ENCODE measurements at places on chromosomes 11 and 22.

DNA sequence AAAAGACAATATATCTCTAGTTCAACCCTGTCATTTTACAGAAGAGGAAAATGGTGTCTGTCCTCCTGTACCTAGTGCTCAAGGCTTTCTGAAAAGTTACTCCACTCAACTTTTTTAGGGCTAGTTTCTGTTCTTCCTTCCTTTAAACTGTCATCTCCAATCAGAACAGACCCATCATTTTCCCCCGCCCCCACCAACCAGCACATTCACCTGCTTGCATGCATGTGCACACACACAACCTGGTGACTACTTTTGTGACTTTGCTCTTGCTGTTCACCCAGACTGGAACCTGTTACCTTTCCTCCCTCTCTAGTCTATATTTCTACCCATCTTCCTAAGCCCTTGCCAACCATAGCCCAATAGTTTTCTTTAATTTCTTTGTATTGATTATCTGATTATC is 5.6 kb downstream of the FBXO7 start:
- no peak for DNase-seq

- no peak for DNase-seq
These were observed 76.2 kb downstream of the KCNC1 start for GRCh38 chr11:17810746-17811145.

DNA sequence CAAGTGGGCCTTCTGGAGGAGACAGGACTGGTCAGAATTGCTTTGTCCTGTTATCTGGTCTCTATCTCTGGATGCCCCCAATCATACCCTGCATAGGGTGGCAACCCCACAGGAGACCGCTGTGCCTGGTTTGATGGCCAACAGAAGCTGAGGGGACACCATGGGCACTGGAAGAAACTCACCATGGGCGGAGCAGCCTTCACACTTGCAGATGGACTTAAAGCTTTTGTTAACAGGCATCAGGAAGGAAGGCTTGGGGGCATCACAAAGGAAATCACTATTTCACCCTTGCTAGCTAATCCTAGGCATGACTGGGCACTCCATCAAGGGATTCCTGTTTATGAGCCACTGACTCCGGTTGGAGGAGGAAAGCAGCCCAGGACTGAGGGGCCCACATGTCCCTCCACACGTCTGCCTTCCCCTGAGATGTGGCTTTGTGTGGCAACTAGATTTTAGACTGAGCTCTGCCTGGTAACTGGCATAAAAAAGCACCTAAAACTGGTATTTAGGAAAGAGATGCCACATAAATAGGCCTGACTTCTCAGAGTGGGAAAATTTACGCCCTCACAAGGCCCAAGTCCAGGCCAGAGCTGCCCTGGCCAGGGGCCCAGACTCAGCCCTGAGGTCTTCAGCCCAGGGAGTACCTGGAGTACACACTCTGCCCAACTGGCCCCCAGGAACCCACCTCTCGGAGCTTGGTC is 57.0 kb upstream of the LYVE1 start:
- DNase-seq = no peak

DNA sequence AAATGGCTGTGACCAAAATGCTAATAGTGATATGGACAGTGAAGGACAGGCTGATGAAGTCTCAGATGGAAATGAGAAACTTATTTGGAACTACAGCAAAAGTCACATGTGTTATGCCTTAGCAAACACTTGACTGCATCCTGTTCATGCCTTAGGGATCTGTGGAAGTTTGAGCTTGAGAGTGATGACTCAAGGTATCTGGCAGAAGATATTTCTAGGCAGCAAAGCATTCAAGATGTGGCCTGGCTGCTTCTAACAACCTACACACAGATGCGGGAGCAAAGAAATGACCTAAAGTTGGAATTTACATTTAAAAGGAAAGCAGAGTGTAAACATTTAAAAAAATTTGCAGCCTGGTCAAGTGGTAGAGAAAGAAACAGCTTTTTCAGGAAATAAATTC is 28.1 kb upstream of the CD81 start:
- DNase-seq = no peak

DNA sequence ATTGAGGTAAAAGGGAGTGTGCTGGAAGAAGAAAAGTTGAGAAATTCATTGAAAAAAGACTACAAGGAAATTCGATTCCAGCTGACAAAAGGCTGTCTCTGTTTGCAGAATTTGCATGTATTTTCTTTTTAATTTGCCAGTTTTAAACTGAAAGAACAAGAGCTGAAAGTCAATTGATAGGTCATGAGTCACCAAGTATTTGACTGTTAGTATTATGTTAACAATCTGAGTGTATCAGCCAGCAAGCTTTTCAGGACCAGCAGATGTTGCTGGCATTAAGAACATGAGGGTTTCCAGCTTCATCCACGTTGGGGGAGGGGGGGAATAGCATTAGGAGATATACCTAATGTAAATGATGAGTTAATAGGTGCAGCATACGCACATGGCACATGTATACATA is 726.7 kb downstream of the METTL15 start:
- no peak for DNase-seq

DNA sequence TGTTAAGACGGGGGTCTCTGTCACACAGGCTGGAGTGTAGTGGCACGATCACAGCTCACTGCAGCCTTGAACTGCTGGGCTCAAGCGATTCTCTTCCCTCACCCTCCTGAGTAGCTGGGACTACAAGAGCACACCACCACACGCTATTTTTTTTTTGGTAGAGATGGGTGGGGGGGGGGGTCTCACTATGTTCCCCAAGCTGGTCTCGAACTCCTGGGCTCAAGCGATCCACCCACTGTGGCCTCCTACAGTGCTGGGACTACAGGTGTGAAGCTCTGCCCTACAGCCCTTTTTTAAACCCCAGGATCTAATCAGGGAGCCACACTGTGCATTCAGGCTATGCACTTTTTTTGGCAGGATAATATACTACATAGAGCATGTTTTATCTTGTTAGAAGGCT is 1.4 kb upstream of the DHCR7 start:
- no peak for DNase-seq

- DNase-seq = no peak
These were observed 5.0 kb downstream of the C11orf58 start for GRCh38 chr11:16743478-16743877.

DNA sequence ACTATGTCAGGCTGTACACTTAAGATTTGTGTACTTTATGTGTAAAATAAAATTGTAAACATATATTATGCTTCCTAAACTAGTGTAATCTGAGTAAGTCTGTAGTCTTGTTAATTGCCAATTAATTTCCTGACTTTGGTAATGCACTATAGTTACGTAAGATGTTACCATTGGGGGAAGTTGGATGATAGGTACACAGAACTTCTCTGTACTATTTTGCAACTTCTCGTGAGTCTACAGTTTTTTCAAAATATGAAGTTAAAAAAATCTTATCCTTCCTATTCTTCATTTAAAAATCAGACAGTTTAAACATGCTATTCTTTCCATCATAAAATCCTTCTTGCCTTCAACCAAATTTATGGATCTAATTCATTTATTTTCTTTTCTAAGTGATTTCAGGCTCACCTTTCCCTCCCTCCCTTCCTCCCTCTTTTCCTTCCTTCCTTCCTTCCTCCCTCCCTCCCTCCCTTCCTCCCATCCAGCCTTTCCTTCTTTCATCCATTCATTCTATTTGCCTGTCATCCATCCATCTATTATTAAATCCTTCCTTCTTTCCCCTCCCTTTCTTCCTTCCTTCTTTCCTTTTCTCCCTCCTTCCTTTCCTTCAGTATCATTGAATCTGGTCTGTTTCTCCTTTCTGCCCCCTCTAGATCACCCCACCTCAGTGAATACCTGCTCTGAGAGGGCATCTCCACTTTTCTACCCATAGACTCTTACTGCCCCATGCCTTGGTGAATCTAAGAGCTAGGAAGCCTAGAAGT is 22.1 kb upstream of the ASCC2 start:
- DNase-seq = no peak

All from T1000 (cell line).